ENCODE measurements at places on chromosomes 13 and 19.
A peak's percentile ranks its signal among the peaks of the same experiment; 100 is the strongest.

GRCh38 chr13:24053519-24054251, 106.8 kb upstream of the SPATA13 start:
- DNase-seq: peak; percentile 78

GRCh38 chr13:99297331-99297730, 9.9 kb downstream of the GPR183 start:
- no peak for DNase-seq

- no peak for DNase-seq
These were observed 68.1 kb downstream of the CHST8 start for GRCh38 chr19:33689868-33690267.

- DNase-seq: no peak
These were observed 4.9 kb downstream of the SIAH3 start for GRCh38 chr13:45846681-45847080.

DNA sequence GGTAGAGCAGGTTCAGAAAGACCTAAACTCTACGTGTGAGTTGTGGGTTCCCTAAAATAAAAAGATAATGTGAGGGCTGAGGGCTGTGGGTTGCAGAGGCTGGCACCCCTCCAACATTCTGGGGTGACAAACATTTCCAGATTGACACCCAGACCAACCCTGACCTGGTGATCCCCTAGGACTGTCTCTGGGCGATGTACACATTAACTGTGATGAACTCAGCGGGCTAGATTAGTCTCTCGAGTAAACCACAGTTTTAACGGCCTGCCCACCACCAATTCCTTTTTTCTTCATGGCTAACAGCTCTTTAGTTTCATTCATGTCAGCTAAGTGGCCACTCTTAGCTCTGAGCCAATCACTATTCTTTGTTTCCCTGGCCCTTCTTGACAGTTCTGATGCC, 24.8 kb downstream of the SIAH3 start:
- DNase-seq: no peak

DNA sequence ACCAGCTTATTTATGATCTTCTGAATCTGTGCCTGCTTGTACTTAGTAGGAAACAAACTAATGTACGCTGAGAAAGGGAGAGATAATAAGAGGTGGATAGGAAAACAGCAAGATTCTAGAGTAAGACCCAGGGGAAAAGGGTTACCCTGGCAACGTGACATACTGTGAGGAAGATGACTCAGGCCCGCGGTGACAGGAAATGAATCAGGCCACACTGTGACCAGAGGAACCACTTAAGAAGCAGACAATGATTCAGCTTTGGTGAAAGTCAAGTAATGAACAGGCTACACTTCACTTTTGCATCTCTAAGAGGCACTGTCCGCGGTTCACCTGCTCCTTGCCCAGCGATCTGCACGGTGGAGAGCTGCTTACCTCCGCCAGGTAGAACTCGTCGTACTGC, 158.2 kb downstream of the NALCN start:
- DNase-seq: peak; percentile 77

DNA sequence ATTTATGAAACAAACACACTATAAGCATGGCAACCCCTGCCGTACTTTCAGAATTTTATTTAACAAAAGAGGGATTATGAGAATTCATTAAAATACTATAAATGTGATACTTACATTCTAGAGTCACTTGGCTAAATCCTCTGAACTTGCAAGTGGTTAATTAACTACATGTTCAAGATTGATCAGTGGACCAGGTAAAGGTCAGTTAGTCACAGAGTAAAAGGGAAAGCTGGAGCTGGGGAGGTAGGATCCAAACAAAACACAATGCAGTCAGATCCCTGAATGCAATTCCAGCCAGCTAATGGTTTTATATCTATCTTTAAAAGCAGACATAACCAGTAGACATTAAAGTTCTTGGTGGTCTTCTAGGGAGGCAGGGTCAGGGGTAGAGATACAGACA, 270.5 kb downstream of the DIAPH3 start:
- no peak for DNase-seq

DNA sequence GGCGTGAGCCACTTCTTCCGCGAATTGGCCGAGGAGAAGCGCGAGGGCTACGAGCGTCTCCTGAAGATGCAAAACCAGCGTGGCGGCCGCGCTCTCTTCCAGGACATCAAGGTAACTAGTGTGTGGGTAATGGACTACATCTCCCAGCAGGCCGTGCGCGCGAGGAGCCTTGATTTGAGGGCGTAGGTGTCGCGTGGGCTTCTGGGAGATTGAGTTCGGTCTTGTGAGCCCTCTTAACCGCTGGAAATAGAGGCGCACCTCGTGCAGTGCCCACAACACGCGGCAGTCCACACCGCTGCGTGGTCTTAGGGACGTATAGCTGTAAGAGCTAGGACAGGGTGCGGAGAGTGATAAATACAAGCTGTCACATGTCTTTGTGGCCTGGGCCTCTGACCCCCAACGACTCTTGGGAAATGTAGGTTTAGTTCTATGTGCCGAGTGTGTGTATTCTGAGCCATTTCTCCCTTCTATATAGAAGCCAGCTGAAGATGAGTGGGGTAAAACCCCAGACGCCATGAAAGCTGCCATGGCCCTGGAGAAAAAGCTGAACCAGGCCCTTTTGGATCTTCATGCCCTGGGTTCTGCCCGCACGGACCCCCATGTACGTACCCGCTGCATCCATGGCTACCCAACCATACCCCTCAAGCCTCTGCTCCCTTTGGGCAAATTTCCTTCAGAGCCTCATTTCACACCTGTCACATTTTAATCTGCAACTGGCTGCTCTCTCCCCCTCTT, 864 bp downstream of the FTL start:
- peak; percentile 94 for DNase-seq

DNA sequence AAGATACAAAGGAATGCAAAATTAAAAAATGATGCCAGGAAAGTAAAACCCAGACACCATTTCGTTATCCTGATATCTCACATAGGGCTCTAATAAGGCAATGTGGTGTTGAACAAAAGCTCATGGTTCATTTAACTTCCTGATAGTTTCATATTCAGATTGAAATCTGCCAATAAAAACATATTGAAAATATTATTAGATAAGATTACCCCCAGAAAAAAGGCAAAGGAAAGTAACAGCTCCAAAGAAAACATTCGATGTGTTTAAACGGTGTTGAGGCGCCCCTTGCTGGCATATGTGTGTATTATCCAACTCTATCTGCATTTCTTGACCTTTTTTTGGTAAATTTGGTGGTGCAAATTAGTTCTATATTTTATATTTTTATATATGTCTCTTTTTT, 75.9 kb downstream of the ESD start:
- DNase-seq: peak; percentile 44

DNA sequence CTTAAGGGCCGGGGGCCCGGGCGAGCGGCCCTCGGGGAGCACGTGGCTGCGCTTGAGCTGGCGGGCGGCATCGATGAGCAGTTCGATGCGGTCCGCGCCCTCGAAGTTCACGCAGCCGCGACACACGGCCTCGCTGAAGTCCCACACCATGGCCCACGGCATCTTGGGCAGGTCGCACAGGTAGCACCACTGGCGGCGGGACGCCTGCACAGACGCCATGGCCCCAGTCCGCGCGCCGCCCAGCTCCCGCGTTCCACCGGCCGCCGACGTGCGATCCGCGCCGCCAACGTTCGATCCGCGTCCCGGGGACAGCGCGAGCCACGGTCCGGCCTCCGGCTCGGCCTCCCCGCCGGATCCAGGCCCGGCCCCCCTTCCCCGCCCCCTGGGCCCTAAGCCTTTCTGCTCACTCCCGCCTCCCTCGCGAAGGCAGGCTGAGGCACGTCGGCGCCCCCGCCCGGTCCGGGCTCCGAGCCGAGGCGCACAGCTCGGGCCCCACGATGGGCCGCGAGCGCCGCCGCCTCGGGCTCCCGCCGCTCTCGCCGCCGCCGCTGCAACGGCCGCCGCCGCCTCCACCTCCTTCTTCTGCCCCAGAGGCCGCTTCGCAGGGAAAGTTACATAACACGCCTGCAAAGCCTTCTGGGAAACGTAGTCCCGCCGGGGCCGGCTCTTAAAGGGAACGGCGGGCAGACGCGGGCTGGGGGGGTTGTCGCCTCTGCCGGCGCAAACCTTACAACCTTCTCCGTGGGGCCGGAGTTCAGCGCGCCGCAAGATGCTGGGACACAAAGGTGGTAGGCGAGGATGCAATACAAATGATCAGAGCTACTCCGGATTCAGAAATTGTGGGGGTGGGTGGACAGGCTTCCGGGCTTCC, at the start of gene IRF2BP1:
IRF2BP1 (minus strand) TSS at position 586 of the 871 bp plus-strand sequence; CDS start at position 219, 367 bp downstream.
- peak; percentile 93 for DNase-seq

GRCh38 chr19:8265872-8266271, 42.3 kb downstream of the CD320 start:
- no peak for DNase-seq

- DNase-seq: no peak
These were observed 121.9 kb upstream of the TMTC4 start for GRCh38 chr13:100796463-100796862.

- DNase-seq: no peak
These were observed 20.8 kb upstream of the EPHX3 start for GRCh38 chr19:15253061-15253460.

DNA sequence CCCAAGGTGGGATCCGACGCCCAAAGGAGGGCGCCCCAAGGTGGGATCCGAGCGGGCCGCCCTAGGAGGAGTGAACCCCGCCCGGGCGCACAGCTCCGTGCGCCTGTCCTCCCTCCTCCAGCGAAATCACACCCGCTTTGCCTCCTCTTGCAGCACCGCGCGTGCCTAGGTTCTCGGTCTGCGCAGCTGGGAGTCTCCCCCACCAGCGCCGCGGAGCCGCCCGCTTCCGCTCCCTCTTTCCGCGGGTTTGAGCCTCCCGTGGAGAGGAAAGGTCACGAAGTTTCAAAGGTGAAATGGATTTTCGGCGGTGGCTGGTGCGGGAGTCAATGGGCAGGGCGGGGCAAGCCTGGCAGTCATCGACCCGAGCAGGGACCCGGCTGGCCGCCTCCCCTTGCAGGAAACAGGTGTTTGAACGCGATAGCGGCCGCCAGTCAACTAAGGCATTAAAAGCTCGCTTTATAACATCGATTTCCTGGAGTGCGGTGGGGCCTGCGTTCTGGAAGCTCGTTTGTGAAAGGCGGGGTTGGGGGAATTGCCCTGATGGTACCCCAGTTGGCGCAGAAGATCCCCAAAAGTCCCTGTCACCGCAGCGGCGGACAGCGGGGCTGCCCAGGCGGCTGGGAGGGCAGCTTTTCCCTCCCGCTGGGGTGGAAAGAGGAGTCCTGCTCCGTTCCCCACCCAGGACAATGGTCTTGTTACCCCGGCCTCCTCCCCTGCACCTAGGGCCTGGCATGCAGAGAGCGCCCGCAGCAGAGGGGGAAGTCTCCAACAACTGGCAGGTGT, 9.0 kb upstream of the SOX1 start:
- no peak for DNase-seq

DNA sequence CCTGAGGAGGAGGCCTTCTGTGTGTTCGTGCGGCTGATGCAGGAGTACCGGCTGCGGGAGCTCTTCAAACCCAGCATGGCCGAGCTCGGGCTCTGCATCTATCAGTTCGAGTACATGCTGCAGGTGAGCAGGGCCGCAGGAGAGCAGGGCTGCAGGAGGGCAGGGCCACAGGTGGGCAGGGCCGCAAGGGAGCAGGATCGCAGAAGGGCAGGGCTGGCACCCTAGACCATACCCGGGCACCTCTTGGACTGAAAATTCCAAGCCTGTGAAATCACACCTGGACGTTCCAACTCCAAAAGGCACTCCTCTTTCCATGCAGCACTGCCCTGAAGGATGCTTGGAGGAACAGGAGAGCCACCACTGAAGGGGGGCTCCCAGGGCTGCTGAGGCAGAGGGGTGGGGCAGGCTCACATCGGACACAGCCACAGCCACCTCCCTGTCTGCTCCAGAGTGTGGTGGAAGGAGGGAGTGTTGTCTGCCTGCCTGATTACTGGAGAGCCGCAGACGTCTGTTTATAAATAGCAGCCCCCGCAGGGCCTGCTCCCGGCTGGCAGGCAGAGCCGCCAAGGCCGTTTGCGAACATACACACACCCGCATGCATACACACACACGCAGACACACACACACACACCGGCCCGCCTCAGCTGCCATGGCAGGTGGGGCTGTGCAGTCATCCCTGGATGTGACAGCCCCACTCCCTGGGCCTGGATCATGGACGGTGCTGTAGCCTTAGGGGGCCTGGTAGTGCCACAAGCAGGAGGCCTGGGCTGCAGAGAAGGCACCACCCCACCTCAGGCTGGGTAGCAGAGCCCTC, 20.2 kb downstream of the EVI5L start:
- no peak for DNase-seq

DNA sequence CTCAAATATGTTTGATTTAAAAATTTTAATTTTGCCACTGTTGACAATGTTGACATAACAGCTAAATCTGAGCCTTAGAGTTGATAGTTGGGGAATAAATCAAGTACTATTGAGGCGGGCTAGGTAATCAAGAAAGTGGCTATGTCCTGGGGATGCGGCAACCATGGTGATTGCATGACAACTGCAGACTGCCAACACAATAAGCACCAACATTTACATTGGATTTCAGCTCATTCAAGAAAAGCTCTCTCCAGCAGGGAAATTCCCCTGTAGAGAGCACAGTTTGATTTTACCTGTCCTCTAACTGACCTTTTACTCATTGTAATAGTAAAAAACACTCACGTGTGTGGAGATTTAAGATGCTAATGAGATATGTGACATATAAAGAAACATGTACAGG, 63.1 kb downstream of the ZNF100 start:
- no peak for DNase-seq

DNA sequence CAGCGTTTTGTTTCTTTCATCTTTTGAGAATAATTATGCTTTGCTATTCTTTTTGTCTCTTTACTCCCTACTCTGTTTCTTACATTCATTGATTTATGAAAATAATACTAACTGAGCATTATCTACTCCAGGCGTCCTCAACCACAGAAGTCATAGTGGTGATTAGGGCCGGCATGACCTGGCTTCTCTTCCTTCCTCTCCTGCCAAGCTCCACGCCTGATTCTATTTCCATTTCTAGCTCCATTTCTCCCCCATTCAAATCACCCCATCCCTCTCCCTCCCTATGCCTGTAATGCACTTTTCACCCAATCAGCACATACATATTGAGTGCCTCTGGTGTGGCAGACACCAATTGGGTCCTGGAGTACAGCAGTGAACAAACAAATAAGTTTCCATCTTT, 183.2 kb upstream of the GPR12 start:
- DNase-seq: no peak

GRCh38 chr13:20391597-20392452, 133.8 kb downstream of the CRYL1 start:
- DNase-seq: no peak

GRCh38 chr13:30615481-30615865, 2.2 kb upstream of the USPL1 start:
- DNase-seq: no peak

DNA sequence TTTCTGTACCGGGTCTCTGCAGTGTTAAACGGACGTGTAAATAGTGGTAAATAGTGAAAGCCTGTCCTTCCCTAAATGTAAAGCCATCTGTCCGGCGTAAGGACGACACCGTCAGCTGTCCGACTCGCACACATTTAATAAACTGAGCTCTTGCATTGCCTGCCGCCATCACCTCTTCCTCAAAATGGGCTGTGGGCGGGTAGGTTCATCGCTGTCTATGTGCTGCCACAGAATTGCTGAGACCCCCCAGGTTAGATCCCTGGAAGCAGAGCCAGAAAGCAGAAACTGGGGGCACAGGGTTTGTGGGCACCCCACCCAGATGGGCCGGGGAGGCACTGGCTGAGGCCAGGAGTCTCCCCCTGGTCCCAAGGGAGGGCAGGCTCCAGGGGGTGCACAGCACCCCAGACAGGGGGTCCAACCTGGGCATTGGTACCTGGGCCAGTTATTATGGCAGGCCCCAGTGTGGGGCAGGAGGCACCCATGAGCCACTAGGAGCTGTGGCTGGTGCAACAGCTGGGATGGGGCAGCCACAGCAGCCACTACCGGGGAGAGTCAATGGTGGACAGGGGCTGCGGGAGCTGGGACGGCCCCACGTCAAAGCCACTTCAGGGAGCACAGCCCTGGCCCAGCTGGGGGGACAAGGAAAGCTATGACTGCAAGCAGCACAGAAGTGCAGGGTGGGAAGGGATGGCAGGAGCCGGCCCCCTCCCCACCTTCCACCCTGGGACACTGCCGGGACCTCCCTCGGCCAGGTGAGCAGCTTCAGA, 5.7 kb downstream of the C19orf25 start:
- no peak for DNase-seq
